LoVo (cell line): ENCODE measurements at places on chromosomes 3 and 15.

- no peak for DNase-seq
Observed at GRCh38 chr3:51977446-51978142, 2.7 kb downstream of the ABHD14A start.

- DNase-seq, result peak; percentile 92
Observed at GRCh38 chr3:3126477-3127431, at the start of gene TRNT1. Gene TRNT1 (plus strand): TSS chr3:3126940. CDS start chr3:3129041, 2,101 bp downstream.

- no peak for DNase-seq
Observed at GRCh38 chr15:52109559-52110451, 2.8 kb downstream of the BCL2L10 start.

DNA sequence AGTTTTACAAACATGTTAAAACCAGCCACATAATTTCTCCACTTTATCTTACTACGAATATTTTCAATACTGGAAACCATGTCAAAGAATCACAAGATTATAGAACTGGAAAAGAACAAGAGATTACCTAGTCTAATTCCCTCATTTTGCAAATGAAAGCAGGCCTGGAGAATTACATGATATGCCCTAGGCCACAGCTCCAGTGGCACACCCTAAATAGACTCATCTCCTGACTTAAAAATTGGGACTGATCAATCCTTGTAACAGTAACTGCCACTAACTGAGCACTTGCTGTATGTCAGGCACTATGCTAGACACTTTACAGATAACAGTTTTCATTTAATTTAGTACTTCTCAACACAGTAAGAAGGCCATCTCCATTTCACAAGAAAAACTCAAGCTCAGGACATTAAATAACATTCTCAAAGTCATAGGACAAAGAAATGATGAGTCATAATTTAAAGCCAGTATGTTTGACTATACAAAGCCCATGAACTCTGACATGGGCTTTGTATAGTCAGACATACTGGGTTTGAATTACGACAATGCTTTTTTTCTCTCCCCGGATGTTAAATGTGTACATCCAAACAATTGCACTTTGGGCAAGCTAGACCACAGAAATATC lies 9.4 kb downstream of the IGSF11 start:
- no peak for DNase-seq

DNA sequence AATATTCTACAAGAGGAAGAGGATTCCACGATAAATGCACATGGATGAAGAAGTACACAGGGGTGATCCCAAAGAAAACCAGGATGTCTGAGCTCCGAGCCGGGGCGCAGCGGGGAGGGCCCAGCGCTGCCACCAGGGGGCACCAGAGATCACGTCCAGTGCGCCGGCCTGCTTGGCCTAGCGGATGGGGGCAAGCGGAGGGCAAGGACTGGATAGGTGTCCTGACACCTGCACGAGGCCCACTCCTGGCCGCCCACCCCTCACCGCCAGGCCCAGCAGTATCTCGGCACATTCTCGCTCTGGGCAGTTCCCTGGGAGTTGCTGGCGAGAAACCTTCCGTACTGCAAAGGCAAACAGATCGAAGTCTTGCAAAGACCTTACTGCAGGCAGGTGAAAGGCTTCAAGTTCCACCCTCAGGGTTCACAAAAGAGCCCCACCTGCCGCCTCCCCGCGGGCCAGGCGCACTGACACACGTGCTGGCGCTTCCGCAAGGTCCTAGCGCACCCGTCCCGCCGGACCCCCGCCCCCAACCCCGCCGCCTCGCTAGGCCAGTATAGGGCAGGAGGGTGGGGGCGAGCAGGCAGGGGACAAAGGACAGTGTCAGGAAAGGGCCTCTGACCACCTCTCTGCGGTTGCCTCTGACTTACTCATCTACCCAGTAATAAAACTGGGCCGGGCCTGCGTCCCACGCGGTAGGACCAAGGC lies 3.3 kb downstream of the ANKRD63 start:
- DNase-seq, result peak; percentile 76

DNA sequence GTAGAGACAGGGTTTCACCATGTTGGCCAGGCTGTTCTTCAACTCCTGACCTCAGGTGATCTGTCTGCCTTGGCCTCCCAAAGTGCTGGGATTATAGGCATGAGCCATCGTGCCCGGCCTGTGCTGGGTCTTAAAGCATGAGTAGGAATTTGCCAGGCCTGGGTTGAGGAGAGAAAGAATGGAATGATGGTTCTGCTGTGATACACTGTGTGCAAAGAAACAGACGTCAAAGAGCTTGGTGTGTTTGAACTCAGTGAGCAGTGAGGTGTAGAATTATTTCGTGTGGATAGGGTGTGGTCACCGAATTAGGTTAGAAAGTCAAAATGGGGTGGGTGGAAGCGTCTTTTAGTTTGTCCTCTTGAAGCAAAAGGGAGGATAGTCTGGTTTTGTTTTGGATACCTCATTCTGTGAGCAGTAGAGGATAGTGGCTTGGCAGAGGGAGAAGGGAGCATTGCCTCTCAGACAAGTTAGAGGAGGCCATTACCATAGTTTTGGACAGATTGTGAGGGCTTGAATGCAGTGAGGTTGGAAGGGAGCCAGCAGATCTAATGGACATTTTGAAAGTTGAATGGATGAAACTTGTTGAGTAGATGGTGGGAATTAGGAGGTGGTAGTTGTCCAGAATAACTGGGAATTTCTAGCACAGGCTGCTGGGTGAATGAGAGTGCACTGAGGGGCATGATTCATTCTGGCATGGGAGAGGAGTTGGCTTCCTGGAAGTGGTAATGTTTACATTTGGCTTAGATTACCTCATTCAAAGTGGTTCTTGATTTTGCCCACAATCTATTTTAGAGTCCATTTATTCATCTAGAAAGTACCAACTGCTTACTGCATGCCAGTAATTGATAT lies 27.2 kb downstream of the AKAP13 start:
- peak; percentile 42 for DNase-seq

DNA sequence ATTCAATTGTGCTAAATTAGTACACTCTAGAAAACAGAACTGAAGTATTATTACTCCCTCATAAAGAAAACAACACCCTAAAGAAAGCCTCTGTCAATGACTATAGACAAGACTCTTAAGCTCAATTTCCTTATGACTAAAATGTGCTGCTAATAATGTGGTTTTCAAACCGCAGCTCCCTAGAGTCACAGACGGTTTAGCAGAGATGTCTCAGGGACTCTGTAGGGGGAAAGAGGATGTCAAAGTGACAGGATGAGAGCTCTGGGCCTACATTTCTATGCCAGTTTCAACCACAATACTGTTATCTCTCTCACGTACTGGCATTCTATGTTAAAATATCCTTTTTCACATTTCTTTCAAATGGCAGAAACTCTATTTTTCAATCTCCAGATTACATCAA lies 37.6 kb upstream of the WDR49 start:
- DNase-seq, result no peak

DNA sequence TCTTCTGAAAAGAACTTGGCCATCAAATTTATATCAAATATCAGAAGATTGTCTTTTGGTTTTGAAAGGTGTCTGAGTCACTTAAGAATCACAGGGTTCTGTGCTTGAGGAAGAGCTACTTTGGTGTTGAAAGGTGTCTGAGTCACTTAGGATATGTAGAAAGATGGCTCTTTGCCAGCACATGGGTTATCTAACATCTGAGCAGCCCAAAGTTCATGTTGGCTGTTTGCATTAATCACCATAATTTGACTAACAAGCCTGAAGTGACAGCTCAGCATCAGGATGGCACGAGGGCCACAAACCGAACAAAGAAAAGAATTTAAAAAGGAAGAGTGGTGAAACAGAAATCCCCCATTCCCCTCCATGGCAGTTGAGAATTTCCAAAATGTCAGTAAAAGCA lies 190.5 kb upstream of the CMC1 start:
- DNase-seq, result peak; percentile 82

DNA sequence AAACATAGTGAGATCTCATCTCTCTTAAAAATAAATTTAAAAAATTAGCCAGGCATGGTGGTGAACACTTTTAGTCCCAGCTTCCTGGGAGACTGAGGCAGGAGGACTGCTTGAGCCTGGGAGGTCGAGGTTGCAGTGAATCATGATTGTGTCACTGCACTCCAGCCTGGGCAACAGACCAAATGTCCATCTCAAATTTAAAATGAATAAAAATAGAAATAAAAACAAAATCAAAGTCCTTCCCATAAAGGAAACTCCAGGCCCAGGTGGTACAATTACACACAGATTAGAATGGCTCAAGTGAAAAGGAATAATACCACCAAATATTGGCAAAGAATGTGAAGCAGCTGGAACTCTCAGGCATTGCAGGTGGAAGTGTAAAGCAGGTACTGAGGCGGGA lies 19.3 kb upstream of the ATP10A start:
- no peak for DNase-seq

- DNase-seq, result no peak
Observed at GRCh38 chr3:177730814-177731213, 533.5 kb upstream of the TBL1XR1 start.

- DNase-seq, result no peak
Observed at GRCh38 chr3:42708611-42709151, 6.1 kb upstream of the HHATL start.

- DNase-seq, result no peak
Observed at GRCh38 chr3:58369876-58370275, 37.2 kb downstream of the PXK start.

DNA sequence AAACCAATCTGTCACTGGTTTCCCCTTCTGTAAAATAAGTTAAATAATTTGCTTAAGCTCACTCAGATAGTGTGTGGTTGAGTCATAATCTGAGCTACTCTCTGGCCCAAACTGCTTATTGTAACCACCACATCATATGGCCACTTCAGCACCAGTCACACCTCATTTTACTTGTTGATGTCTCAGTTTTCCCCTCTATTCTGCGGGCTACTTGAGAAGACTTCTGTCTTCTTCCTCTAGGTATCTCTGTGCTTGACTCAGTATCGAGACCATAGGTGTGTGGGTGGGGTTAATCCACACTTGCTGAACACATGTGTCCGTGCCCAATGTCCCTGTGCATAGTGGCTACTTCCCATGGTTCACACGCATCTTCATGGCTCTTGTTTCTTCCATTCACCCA lies 32.9 kb downstream of the CRYGS start:
- no peak for DNase-seq

- no peak for DNase-seq
Observed at GRCh38 chr15:91861223-91861622, 7.7 kb downstream of the SLCO3A1 start.

DNA sequence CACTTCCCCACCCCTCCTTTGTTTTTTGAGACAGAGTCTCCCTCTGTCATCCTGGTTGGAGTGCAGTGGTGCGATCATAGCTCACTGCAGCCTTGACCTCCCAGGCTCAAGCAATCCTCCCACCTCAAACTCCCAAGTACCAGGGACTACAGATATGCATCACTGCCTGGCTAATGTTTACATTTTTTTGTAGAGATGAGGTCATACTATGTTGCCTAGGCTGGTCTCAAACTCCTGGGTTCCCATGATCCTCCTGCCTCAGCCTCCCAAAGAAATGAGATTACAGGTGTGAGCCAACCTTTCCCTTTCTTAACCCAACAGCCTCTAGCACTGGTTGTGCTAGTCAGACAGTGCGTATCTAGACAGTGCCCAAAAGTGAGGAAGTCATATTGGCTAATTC lies 6.4 kb upstream of the GATM start:
- no peak for DNase-seq

GRCh38 chr3:102790747-102791325 lies 356.0 kb downstream of the ZPLD1 start:
- no peak for DNase-seq

DNA sequence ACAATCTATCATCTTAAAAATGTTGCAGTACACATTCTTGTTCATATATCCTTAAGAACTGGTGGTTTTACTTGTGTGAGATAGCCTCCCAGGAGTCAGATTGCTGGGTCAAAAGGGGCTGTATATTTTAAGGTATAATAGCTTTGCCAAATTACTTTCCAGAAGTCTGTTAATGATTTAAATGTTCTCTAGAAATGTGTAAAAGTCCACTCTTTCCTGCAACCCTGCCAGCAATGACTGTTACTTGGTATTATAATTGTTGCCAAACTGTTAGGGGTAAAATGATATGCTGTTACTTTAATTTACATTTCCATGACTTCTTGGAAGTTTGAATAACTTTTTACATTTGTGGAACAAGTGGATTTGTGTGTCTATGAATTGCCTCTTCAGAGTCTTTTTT lies 170.8 kb downstream of the SLC9A9 start:
- no peak for DNase-seq

DNA sequence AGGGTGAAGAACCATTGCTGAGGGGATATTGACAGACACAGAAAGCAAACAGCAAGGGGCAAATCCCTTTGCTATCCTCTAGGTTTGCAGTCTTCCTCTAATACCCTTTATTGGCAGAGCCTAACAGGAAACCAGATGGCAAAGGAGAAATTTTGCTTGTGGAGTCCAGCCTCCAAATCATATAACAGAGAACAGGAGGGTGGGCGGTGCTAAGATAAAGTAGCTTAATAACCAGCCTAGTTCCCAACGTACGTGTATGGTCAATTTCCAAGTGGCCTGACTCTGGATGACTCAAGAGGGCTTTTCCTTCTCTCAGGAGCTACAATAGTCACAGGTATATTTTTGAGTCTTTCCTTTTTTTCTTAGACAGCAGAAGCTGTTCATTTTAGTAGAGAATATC lies 404.5 kb downstream of the PDCD6IP start:
- DNase-seq, result no peak

- DNase-seq, result no peak
Observed at GRCh38 chr15:58148633-58149445, 10.7 kb downstream of the AQP9 start.

DNA sequence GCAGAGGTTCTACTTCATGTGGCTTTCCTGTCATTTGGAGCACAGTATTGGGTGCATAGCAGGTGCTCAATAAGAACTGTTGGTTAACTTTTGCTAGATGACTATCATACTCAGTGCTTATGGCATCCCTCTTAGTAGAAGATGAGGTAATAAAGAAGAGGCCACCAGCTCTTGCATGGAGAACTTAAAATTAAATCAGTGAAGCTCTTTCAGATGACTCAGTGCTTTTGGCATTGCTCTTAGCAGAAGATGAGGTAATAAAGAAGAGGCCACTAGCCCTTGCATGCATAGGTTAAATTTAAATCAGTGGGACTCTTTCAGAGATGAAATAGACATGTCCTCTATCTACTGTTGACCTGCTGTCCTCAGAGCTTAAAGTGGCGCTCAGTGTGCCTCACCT lies 109.4 kb upstream of the FGF7 start:
- DNase-seq, result no peak

DNA sequence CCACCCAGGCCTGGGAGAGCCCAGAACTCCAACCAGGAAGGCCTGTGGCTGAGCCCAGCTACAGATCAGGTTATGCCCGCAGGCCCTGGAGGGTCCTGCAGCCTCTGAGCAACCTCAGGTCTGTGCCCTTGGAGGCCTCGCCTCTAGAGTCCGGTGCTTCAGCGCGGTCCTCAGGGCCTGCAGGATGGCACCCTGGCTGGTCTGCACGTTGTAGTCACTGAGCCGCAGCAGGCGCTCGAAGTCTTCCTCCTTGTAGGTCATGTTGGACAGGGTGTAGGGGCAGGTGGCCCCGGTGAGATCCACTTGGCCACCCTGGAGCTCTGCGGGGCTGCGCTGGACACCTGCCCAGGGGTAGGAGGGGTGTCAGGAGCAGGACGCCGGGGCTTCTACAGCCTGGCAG lies 25.8 kb downstream of the PLA2G4D start:
- no peak for DNase-seq

DNA sequence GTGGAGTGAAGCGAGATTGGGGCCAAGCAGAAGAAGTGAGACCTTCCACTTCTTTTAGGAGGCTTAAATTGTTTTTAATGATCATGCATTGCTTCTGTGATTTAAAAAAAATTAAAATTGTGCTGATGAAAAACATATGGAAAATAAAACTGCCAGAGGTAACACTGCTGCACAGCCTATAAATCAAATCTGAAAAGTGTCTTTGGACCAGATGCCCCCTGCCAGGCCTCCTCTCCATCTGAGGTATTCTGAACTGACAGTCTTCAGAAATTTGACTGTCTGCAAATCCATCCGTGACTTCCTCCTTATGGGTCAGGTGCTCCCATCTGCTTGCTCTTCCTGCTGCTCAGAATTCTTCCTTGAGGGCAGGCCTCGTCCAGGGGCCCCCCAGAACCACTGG lies 108.5 kb upstream of the NR2E3 start:
- DNase-seq, result no peak
